ENCODE measurements at places on chromosomes 2 and 18.

DNA sequence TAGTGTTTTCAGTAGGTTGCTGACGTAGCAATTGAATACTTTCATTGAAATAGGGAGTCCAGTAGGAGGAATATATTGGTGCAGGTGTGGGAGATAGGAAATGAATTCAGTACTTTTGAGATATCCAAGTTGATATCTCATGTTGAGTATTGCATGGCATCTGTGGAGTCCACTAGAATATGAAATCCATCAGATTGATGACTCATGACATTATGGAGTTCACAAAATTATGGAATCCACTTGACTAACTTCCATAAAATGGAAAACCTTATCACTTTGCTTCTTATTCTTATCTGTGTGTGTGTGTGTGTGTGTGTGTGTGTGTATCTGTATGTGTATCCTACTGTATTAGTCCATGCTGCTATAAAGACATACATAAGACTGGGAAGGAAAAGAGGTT, 513.5 kb upstream of the ZEB2 start:
- no peak for DNase-seq

DNA sequence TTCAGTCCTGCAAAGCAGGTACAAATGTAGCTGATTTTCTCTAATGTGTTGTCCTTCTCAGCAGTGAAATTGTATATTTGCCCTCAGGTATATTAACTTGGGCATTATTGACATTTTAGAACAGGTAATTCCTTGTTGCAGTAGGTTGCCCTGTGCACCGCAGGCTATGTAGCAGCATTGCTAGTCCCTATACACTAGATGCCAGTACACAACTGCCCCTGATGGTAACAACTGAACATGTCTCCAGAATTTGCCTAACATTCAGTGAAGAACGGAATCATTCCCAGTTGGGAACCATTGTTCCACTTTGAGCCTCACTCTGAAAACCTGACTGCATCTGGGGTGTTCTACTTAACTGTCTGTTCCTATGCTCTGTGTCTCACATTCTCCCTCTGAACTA, 23.1 kb upstream of the TFPI start:
- no peak for DNase-seq

DNA sequence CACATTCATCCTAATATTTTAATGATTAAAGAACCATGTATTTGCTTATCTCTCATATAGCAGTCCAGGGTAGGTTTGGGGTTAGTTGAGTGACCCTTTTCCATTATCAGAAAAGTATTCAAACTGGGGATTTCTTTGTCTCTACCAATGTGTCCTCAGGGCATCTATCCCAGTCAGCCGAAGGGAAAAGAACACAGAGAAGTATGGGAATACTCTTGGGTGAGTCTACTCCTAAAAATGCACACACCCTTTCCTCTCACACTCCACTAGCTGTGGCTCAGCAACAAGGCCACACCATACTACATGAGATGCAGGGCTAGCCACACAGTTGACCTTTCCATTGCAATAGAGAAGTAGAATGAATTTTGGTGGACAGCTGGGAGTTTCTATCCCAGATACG, 114.3 kb downstream of the NXPH2 start:
- no peak for DNase-seq

DNA sequence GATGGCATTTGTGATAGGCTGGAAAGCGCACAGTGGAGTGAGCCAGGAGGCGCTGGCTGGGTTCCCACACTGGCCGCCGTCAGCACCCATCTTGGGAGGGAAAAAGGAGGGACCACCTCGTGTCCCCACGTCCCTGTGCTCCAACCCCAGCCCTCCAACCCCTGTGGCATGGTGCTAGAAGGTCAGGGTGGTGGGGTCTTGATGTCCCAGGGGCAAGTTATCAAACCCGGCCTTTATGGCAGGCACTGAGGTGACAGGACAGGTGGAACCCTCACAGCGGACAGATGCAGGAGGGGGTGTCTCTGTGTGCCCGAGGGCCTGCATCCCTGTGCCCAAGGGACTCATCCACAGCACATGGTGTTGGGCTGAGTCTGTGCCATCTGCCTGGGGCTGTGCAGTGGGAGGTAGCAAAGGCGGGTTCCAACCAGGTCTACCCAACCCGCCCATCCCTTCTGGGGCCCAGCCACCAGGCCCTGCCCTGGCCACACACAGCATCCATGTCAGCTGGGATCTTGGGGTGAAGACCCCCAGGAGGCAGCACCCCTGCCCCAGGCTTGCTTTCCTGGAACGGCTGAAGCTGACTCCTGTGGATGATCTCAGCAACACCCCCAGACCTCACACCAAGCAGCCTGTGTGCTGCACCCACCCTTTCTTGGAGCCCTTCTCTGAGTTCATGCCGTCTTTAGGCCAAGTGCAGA, 246.1 kb downstream of the NDUFA10 start:
- DNase-seq: no peak

GRCh38 chr2:225381609-225382008, 17.9 kb upstream of the NYAP2 start:
- no peak for DNase-seq

DNA sequence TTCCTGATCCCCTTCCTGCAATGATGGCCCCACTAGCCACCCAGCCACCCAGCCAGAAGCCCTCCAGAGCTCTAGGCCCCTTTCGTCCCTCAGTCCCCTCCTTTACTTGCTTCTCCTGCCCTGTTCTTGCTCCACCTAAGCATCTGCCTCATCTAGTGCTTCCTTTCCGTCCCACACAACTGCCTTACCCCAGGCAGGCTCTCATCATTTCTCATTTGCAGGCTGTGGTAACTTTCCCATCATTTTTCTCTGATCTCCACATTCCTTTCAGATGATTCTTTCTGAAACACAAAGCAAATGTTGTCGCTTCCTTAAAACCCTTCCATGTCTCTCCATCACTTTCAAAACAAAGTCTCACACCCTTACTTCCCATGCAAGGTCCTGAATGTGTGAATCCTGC, 459.8 kb downstream of the METTL4 start:
- DNase-seq: no peak

- no peak for DNase-seq
These were observed 683.0 kb downstream of the SLC4A3 start for GRCh38 chr2:220310451-220310861.

DNA sequence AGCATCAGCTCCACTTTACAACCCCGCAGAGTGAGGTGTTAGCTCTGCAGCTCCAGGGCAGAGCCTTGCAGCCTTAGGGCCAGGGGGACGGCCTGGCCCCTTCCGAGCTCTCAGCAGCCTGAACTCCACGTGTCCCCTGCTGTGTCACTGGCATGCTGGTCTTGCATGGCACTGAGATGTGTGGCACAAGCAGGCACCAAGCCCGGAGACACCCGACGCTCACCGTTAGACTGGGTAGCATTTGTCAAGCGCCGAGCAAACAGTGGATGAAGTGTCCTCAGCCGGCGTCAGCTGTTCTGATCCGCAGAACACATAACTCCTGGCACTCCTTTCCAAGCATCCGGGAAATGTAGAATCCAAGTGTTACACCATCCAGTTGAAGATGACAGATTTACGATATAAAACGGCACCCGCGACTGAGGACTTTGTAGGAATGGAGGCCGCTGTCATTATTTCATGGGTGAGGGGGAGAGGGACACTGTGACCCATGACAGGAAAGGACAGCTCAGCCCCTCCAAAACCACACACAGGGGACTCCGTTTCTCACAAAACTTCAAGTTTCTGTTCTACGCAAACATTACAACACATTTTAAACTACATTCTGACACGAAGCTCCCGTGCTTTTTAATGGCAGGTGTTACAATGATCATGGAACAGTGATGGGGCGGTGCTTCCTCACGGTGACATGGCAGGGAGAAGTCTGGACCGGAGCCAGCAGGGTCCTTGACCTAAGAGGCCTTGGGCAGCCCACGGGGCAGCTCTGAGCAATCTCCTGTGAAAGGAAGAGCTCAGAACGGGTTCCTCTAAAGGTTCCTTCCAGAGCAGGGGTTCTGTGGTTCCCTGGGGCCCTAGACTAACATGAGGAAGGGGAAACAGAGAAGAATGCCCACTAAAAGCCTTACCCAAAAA, 89.4 kb downstream of the HDAC4 start:
- DNase-seq: no peak

DNA sequence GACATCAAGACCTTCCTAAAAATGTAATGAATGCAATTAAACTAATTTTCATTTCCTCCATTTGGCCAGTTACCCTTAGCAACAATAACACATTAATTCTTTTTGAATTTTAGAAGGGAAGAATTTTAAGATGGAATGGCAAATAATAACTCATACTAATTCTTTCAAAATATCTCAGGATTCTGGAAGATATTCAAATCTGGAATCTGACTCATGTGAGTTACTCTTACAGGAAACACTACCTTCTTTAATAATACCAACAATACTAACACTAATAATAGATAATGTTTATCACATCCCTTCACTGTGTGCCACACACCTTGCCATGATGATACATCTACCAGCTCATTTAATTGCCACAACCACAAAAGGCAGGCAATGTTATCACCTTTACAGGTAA, 46.4 kb downstream of the ZNF521 start:
- no peak for DNase-seq

DNA sequence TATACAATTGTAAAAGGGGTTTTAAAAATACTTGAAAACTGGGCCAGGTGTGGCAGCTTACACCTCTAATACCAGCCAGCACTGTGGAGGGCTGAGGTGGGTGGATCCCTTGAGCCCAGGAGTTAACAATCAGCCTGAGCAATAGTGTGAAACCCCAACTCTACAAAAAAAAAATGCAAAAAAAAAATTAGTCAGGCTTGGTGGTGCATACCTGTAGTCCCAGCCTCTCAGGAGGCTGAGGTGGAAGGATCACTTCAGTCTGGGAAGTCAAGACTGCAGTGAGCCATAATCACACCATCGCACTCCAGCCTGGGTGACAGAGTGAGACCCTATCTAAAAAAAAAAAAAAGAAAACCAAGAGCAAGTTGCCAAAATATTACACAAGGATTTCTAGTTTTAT, 182.7 kb downstream of the UBE2E3 start:
- DNase-seq: no peak

DNA sequence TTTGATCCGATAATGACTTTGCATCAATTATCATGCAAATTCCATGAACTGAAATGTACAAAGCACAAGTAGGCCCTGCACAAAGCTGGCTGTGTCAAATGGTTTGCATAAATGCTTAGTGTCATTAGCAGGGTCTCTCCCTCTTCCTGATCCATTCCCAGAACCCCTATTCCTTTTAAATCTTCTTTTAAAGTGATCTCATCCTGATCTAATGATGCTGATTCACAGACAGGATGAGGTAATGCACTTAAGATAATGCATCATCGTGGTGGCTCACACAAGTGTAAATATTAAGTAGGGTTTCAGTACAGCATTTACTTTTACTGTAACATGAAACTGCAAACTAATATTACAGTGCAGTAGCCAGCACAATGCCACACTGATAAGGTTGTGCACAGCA, 304.8 kb upstream of the SOX11 start:
- no peak for DNase-seq

- DNase-seq: no peak
These were observed 38.7 kb downstream of the INPP4A start for GRCh38 chr2:98483257-98483861.

DNA sequence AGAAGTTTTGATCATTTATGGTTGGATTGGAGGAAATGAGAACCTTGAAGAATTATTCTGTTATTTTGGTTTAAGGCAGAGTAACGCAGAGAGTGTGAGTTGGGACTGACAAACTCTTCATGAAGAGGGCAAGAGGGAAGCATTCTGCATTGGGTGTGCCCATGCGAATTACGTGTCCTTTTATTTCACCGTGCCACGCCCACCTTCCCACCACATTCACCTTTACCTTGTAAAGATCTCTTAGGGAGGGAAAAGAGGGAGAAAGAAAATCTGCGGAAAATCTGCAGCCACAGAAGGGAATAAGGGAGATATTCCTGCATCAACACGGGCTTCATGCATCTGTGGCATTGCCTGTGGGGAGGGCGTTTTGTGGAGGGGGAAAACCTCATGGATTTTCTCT, 31.8 kb downstream of the SLC9A4 start:
- DNase-seq: no peak

- DNase-seq: no peak
These were observed 10.4 kb upstream of the GALNT1 start for GRCh38 chr18:35571138-35571537.

- no peak for DNase-seq
These were observed 20.5 kb upstream of the SLC40A1 start for GRCh38 chr2:189601043-189601442.

DNA sequence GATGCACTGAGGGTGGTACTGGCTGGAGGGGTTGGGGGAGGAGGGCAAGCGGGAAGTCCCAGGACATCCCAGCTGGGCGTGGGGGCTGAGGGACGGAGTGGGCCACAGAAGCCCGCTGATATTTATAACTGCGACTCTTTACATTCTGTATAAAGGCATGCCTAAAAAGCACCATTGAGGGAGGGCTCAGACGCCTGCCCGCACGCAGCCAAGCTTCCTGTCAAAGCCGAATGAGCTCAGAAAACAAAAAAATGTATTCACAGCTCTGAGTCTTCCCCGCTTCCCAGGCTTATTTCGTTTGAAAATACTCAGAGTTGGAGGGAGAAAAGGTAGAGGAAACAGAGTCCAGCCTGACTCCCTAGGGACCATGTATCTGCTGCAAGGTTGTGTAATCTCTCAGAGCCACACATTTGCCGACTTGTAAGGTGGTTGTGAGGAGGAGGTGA, 170.1 kb upstream of the HAAO start:
- DNase-seq: no peak

- DNase-seq: no peak
These were observed 68.8 kb upstream of the TACR1 start for GRCh38 chr2:75268112-75268511.

- no peak for DNase-seq
These were observed 98.4 kb downstream of the COLEC12 start for GRCh38 chr18:402129-402528.
